ENCODE measurements at places on chromosomes 7 and 10. TPM values are rescaled to one million over a fixed set of nuclear protein-coding genes. Genes with fewer than 3 reads are reported as not detected.

DNA sequence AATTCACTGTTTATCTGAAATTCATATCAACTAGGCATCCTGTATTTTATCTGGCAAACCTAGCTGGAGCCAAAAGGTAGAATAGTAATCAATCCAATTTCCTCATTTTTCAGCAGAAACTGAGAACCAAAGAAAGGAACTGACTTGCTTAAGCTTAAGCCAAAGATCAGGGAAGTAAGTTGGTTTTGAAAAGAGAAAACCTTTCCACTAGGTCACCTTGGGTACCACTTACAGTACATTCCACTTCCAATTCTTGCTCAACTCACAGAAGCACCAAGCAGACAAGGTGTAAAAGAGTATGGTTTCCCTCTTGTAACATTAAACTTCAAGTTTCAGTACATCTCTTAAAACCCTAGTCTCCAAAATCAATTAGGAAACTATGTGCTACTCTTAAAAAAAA is 79.6 kb downstream of the ZFAND4 start:
- DNase-seq = no peak
- H3K36me3 ChIP-seq = peaks cover 9% of the 10 kb centered on the region
- no peaks in the 10 kb centered on the region for H3K27me3 ChIP-seq
- no peak overlapping the region for H3K27ac ChIP-seq

DNA sequence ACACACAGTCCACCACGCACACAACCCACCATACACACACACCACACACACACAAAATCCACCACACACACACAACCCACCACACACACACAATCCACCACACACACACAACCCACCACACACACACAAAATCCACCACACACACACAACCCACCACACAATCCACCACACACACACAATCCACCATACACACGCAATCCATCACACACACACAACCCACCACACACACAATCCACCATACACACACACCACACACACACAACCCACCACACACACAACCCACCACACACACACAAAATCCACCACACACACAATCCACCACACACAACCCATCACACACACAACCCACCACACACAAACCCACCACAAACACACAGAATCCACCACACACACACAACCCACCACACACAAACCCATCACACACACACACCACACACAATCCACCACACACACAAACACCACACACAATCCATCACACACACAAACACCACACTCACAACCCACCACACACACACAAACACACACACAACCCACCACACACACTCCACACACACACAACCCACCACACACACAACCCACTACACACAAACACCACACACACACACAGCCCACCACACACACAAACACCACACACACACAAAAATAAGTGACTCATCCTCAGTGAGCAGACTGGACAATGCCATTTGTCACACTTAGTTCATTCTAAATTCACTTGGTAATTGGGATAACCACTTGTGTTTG is 8.8 kb upstream of the REPIN1 start:
- no peaks in the 10 kb centered on the region for H3K27me3 ChIP-seq
- peaks cover 29% of the 10 kb centered on the region for H3K4me1 ChIP-seq
- no peak overlapping the region for H3K27ac ChIP-seq
- no peak overlapping the region for H3K4me3 ChIP-seq

DNA sequence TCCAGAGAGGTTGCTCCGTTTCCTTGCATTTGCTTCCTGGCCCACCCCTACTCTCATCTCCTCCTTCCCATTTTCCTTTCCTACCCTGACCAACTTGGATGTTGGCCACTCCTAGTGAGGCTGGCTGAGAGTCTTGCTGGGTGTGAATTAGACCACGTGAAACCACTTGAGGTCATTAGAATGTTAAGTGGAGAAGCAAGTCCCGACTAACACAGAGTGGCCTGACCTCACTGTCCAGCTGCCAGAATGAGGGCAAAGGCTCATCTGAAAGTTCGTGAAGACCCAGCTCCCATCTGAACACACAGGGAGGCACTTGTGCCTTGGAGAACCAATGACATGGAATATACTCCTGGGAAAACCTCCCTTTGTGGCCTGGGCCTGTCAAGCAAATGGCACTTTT is 80.8 kb downstream of the WDR11 start:
- H3K27me3 ChIP-seq = no peaks in the 10 kb centered on the region
- no peaks in the 10 kb centered on the region for H3K4me1 ChIP-seq
- H3K36me3 ChIP-seq = no peaks in the 10 kb centered on the region
- DNase-seq = no peak

GRCh38 chr7:124349443-124349842 is 316.6 kb upstream of the TMEM229A start:
- no peak for DNase-seq
- no peak overlapping the region for H3K27ac ChIP-seq
- no peaks in the 10 kb centered on the region for H3K4me1 ChIP-seq
- H3K36me3 ChIP-seq = no peaks in the 10 kb centered on the region

GRCh38 chr10:35821339-35821911 is 179.3 kb upstream of the FZD8 start:
- DNase-seq = no peak
- no peak overlapping the region for H3K27ac ChIP-seq
- no peaks in the 10 kb centered on the region for H3K4me1 ChIP-seq
- no peaks in the 10 kb centered on the region for H3K27me3 ChIP-seq
- no peaks in the 10 kb centered on the region for H3K36me3 ChIP-seq

GRCh38 chr7:22364900-22365299 is 7.9 kb upstream of the RAPGEF5 start:
- DNase-seq = no peak
- H3K27ac ChIP-seq = no peak overlapping the region
- no peaks in the 10 kb centered on the region for H3K36me3 ChIP-seq
- no peaks in the 10 kb centered on the region for H3K4me1 ChIP-seq

DNA sequence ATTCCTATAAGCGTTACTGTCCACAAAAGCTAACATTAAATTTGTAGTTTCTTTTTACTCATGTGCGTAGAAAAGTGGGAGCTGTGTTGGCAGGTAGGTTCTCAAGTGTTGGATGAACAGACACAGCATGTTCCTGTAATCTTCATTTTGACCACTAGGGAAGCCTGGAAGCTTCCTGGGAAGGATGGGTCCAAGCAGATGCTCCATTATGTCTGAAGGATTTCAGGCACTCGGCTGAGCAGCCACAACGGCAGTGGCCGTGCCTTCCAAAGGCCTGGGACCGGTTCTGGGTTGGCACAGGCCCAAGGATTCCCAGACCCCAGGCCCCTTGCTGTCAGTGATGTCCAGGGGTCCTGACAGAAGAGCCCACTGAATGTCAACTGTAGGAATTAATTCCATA is 386.3 kb downstream of the TNS3 start:
- no peak overlapping the region for H3K27ac ChIP-seq
- no peak for DNase-seq
- H3K4me3 ChIP-seq = no peak overlapping the region
- peaks cover 8% of the 10 kb centered on the region for H3K4me1 ChIP-seq
- no peaks in the 10 kb centered on the region for H3K36me3 ChIP-seq

- no peak for DNase-seq
- no peaks in the 10 kb centered on the region for H3K36me3 ChIP-seq
- H3K4me1 ChIP-seq = no peaks in the 10 kb centered on the region
- H3K27me3 ChIP-seq = no peaks in the 10 kb centered on the region
Measured at GRCh38 chr10:16965344-16965616, 148.1 kb upstream of the RSU1 start.

PRLHR gene
- not detected for total RNA-seq

GRCh38 chr10:124450012-124450782 is at the start of gene NKX1-2:
NKX1-2 (minus strand) TSS chr10:124450035; CDS start chr10:124449943, 92 bp downstream.
- no peak within 1 kb of the TSS for H3K27ac ChIP-seq
- H3K36me3 ChIP-seq = no peaks in the 10 kb centered on the region
- no peak for DNase-seq
- no peak within 1 kb of the TSS for H3K4me3 ChIP-seq
- H3K4me1 ChIP-seq = peaks cover 6% of the 10 kb centered on the region

FOXI2 gene
- not detected for total RNA-seq

NPFFR1 gene
- total RNA-seq = 0.05 TPM

PON1 gene
- total RNA-seq = not detected

DNA sequence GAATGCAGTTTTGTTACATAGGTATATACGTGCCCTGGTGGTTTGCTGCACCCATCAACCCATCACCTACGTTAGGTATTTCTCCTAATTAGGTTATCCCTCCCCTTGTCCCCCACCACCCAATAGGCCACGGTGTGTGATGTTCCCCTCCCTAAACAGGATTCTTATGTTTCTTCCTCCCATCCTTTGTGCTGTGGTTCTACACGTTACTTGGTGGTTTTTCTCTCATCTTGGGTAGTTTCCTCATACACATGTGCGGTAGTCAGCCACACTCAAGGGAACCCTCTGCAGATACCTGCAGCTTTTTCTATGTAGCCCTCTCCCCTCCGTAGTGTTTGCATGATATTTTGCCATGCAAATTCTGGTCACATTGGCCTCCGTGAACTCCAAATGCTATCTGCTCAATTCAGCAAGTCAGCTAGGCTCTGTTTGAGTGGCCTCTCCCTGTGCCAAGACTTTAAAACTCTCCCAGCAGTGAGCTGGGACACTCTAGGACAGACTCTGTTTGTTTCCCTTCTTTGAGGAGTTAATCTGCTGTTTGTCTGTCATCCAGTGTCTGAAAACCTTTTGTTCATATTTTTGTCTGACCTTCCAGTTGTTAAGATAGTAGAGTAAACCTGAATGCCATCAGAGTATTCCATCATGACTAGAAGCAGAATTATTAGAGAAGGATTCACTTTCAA is 41.0 kb downstream of the RABGEF1 start:
- H3K4me3 ChIP-seq = no peak overlapping the region
- peaks cover 43% of the 10 kb centered on the region for H3K36me3 ChIP-seq
- H3K27ac ChIP-seq = no peak overlapping the region
- H3K4me1 ChIP-seq = peaks cover 3% of the 10 kb centered on the region
- no peaks in the 10 kb centered on the region for H3K27me3 ChIP-seq
